Kasumi-1 (cell line): ENCODE measurements at places on chromosomes 12 and 14.

DNA sequence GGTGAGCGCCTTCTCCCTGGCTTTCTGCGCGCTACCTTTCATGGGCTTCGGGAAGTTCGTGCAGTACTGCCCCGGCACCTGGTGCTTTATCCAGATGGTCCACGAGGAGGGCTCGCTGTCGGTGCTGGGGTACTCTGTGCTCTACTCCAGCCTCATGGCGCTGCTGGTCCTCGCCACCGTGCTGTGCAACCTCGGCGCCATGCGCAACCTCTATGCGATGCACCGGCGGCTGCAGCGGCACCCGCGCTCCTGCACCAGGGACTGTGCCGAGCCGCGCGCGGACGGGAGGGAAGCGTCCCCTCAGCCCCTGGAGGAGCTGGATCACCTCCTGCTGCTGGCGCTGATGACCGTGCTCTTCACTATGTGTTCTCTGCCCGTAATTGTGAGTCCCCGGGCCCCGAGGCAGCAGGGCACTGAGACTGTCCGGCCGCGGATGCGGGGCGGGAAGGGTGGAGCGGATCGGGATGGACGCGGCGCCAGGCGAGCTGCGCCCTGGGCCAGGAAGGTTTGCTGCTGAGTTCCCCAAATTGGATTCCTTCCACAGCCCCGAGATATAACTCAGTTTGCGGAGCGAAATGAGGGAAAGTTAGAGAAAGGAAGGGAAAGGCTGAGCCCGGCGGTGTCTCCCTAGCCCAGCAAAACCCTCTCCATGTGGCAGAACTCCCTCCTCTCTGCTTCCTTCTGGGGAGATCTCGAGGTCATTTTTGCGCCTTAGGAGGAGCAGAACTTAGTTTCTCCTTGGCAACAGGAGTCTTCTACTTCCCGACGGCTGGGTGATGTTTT, 972 bp downstream of the PTGDR start:
- DNase-seq = no peak

DNA sequence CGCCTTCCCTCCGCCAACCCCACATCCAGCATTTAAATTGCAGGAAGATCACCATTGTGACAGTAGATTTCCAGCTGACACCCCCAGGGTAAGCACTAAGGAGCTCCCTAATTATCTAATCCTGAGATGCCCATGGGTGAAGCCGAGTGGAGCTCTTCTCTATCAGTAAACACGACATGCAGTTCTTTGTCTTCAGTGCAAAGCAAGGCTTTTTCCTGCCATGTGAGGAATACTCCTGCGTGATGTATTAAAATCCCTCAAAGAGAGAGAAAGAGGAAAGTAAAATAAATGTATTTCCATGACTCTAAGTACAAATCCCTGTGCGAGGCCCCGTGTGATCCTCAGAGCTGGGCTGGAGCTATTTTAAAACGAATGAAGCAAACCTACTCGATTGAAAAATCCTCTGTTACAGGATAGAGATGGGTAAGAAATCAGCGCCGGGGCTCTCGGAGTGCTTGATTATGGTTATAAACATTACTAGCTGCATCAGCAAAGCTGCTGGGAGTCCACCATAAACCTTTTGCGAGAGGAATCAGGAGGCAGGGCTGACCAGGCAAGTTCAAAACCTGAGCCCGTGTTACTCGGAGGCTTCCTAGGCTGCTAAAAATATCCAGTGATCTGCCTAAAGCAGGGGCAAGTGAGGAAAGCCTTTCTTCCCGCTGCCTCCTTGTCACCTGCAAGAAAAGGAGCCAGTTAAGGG, 61.5 kb downstream of the MAP1LC3B2 start:
- no peak for DNase-seq

DNA sequence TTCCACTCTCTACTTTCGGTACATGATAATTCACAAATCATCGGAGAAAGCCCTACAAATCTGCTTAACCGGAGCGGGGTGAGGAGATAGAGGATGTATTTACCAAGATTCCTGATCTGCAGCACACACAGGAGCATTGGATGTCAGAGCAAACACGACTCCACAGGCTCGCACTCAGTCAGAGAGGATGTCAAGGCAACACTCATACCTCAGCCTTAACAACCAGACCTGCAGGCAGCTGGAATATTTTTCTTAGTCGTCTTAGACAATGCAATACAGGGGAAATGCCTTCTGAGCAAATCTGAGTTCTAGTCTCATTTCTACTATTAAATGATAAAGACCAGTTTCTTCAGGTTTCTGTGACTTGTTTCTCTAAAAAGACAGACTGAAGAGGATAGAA, 159.3 kb upstream of the CPNE8 start:
- no peak for DNase-seq

DNA sequence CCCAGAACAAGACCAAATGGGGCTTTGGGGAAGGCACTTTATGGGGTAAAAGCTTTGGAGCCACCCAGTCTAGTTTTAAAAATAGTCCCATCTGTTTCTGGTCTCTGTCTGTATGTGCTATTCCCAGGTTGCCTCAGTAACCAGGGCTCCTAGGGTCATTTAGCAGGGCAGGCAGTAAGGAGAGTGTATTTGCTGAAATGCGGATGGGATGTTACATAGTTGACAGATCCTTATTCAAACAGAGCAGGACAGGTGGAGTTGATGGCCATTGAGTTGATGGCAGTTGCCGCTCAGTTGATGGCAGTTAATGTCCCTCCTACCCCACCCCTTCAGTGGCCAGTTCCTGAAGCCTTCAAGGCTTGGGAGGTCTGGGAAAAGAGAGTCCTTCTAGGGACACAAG, 4.6 kb downstream of the ZC3H10 start:
- no peak for DNase-seq

GRCh38 chr12:59780605-59781135, 184.8 kb downstream of the SLC16A7 start:
- DNase-seq = peak; percentile 23
